ENCODE measurements at places on chromosomes 2 and 18.

GRCh38 chr2:168348076-168348475 is 100.7 kb upstream of the STK39 start:
- DNase-seq, result peak; percentile 61

GRCh38 chr2:218028562-218029348 is 26.0 kb upstream of the TNS1 start:
- DNase-seq, result no peak

DNA sequence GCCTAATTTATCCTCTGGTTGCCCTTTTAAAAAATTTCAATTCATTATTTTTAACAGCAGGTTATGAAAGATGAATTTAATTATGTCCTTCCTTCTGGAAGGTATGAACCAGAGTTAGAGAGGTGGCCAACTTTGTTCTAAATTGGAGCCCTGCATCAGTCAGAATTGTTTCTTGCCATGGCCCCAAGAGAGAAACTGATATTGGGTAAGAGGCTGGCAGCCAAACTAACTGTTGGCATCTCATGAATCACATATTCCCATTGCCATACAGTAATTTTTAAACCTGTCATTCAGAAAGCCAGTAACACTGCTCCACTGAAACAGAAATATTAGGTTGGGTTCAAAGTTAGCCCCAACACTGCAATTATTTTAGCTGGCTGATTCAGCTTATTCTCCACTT is 67.4 kb downstream of the SMAD2 start:
- DNase-seq, result no peak

GRCh38 chr2:176099728-176100546 is at the start of gene HOXD12:
Gene HOXD12 (plus strand): TSS chr2:176099795. CDS start chr2:176099802, 7 bp downstream.
- DNase-seq, result no peak

GRCh38 chr2:36589230-36589630 is 8.7 kb downstream of the FEZ2 start:
- DNase-seq, result no peak

DNA sequence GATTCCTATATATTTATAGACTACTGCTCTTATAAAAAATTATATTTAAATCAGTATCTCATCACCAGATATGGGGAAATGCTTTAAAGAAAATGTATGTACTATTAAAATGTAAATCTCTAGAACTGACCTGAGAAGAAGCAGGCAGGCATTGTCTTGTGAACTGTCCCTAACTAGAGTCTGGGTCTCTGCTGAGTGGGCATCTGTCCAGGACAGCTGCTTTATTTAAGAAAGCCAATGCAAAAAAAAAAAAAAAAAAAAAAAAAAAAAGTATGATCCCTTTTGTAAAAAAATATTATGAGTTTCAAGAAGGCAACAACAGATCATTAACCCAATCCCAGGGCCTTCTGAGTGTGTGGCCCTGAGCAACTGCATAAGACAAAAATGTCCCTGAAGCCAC is 66.0 kb downstream of the PAX3 start:
- DNase-seq, result no peak

- no peak for DNase-seq
These were observed 55.2 kb downstream of the TNP1 start for GRCh38 chr2:216804357-216805350.

DNA sequence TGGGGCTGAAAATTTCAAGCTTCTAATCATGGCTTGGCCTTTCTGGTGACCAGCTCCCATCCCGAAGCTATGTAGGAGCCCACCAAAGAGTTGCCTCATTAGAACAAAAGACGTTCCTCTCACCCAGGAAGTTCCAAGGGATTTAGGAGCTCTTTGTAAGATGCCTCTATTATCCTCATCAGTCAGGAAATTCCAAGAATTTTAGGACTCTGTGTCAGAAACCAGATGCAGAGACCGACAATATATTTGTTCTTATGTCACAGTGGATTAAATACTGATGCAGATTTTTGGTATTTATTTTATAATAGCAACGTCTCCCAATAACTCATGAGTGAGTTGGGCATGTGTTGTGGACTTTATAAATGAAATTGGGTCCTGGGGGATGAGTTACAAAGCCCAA is 91.8 kb upstream of the SKOR2 start:
- DNase-seq, result no peak

- DNase-seq, result no peak
These were observed 649.9 kb upstream of the FANCL start for GRCh38 chr2:58890865-58891525.

GRCh38 chr2:166625670-166626069 is 131.6 kb upstream of the SCN7A start:
- DNase-seq, result no peak

DNA sequence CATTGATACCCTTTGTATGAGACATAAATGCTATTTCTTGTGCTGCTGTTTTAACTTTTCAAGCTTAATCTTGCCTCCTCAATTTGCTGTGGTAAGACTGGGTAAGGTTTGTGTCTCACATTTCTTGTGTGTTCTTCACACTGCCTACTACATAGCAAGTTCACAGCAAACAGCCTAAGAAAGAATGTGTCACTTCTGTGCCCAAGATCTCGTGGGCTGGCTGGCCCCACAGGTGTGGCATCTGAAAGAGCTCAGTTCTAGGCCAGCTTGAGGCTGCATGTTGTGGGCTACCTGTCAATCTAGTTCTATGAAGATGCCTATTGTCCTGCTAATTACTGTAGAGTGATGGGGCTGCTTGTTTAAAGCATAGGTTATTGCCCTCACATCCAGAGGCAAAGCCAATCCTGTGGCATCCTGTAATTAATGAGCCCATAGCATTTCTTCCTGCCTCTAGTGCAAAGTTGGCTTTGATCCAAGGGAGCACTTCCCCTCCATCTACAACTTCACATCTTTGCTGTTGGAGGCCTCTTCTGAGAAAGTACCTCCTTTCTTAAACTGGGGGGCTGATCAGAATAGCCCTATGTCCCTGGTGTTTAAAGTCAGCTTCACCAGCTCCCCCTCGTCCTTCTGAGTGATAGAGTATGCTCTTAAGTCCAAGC is 40.9 kb upstream of the ASPRV1 start:
- no peak for DNase-seq

DNA sequence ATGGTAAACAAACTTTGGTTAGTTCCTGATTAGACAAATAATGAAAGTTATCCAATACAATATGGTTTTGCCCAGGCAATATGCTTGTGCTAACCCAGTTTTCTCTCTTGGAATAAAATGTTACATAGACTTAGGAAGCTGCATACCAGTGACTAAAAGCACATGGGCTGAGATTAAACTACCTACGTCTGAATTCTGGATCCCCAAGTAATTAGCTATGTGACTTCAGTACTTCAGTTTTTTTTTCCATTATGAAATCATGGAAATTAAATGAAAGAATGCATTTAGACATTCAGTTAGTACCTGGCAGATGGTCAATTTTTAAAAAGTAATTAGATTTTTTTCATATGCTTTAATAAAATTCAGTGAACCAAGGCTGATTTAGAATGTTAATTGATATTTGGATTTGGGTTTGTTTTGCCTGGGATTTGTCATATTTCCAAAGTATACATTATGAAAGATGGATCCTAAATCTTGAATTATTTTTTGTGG is 213.9 kb downstream of the PTH2R start:
- DNase-seq, result no peak

GRCh38 chr18:75089748-75090327 is 119.1 kb downstream of the PTGR3 start:
- DNase-seq, result no peak

DNA sequence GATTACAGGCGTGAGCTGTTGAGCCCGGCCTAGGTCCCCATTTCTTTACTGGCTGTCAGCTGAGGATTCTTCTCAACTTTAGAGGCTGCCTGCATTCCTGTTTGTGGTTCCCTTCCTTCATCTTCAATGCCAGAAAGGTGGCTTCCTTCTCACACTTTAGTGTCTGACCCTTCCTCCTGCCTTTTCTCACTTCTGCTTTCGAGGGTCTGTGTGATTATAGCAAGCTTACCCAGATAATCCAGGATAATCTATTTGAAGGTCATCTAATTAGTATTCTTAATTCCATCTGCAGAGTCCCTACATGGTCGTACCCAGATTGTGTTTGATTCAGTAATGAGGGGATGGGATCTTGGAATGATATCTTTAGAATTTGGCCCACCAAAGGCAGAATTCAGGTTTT is 157.4 kb downstream of the TANC1 start:
- DNase-seq, result no peak

- no peak for DNase-seq
These were observed 45.0 kb downstream of the ALK start for GRCh38 chr2:29876374-29876773.

DNA sequence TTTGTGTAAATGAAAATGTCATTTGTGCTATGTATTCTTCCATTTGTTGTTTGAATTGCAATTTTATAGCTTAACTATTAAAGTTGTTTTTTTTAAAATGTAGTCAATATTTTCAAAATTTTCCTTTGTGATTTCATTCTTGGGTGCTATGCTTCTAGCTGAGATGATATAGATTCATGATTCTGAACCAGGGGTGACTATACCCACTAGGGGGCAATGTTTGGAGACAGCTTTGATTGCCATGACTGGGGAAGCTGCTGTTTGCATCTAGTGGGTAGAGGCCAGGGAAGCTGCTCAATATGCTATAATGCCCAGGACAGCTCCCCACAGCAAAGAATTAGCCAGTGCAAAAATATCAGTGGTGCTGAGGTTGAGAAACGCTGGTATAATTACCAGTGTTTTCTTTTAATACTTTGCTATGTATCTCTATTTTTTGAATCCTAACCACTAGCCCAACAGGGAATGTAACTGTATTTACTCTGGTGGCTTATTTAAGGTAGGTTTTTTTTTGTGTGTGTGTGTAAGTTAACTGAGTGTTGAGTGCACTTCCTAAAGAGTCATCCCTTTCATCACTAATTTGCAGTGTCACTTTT is 99.7 kb downstream of the MEP1B start:
- peak; percentile 77 for DNase-seq

DNA sequence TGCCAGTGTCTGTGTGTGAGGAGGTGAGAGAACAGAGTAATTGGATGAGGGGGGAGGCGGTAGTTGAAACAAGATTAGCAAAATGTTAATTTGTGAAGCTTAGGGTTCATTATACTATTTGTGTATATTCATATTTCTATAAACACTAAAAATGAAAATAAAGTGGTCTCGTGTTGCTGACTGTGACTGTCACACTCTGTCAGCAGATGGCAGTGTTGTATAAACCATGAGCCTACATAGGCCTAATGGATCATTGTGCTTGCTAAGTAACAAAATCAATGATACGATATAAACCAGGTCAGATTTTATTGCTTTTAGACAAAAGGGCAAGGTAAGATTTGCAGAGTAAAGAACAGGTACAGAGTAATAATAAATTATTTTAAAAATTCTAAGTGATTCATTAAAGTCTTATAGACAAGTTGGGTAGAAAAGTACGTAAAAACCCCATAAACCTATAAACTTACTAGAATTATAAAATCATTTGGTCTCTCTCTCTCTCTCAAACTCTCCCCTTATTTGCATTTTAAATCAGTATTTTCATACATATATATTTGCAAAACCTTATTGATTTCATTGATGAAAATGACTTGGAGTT is 182.7 kb downstream of the RPIA start:
- peak; percentile 58 for DNase-seq

- no peak for DNase-seq
These were observed 409.0 kb downstream of the LPIN1 start for GRCh38 chr2:12155303-12156051.

- DNase-seq, result no peak
These were observed 16.2 kb downstream of the ATG16L1 start for GRCh38 chr2:233267516-233268245.

- DNase-seq, result no peak
These were observed 790.5 kb upstream of the ID2 start for GRCh38 chr2:7891312-7891711.

DNA sequence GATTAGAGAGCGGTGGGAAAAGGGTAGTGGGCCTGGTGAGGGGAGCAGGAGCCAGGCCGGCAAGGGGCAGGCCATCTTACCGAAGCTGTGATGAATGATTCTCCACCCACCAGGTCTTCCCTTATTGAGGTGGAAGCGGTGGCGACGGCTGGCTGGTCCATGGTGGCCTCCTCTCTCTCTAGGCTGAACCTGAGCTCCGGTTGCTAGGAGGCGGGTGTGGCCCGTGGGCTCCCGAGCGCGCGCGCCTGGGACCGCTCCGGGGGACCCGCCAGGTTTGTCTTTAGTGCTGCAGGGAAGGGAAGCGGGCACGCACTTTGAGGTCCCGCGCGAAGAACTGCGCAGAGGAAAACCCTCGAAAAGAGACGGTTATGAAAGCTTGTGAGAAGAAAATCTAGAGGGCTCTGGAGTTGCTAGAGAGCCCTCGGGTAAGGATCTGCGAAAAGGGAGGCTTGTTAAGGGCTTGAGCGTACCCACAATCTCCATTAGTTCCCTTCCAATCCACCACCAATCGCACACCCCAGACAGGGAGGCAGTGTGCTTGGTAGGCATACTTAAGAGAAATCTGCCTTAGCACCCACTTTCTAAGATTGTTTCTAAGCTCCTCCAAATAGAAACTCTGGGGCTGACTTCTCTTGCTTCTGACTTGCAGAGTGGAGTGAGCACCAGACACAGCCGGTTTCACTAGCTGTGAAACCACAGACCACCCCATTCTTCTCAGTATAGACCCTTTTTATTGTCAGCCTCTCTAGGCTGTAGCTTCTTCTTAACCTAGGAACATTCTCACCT is at the start of gene STPG4:
Gene STPG4, minus strand, starts transcription at position 218 of the 786 bp plus-strand sequence. Its CDS starts 57 bp downstream, at position 161.
- DNase-seq, result no peak

- DNase-seq, result no peak
These were observed 95.5 kb upstream of the EML6 start for GRCh38 chr2:54627973-54628372.

GRCh38 chr2:1371082-1371481 is 42.2 kb upstream of the TPO start:
- no peak for DNase-seq

DNA sequence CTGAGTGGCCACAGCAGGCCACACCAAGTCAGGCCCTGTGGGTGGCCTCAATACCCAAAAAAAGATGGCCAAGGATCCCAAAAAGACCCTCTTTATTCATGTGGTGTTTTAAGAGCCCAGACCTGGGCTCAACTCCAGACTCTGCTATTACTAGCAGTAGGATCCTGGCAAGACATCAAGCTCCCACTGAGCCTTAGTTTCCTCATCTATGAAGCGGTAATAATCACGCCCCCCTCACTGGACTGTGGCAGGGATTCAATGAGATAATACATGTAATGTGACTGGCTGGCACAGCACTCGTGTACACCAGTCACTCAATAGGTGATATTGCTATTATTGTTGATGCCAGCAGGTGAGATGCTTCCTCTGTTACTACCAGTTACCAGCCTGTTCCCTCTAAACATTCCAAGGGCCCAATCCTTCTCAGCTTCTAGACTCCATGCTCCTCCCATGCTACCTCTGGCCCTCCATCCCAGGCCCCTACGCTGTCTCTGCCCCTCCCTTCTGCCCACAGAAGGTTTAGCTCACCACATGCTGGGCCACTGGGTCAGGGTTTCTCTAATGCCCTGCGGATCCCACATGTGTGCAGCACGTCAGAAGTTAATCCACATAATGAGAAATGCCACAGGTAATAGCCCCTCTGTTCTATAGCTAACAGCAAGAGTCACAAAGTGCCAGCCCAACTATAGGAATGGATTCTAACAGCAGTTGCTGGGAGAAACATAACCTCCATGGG is 51.2 kb downstream of the SLC4A5 start:
- peak; percentile 51 for DNase-seq

- no peak for DNase-seq
These were observed 102.7 kb upstream of the PELI1 start for GRCh38 chr2:64246962-64247361.

GRCh38 chr2:175371378-175371777 is 189.9 kb upstream of the ATP5MC3 start:
- no peak for DNase-seq

Measured in NCI-H2081 (cell line).